ENCODE measurements at places on chromosomes 11 and 22.

DNA sequence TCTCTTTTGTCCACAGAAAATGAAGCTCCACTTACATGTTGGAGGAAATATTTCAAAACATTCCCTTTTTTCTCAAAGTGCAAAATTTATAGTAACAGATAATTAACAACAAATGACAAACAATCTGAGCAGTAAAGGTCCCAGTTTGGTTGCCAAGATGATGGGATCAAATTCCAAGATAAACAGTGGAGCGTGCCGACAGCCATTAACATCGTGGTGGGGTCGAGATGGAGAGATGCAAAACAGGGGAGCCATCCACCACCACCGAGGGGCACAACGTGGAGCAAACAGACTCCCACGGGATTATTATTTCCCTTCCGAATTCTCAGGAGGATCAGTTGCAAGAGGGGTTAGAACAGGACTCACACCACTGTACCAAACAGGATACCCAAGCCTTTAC lies 17.2 kb downstream of the MPPED2 start:
- DNase-seq: no peak

DNA sequence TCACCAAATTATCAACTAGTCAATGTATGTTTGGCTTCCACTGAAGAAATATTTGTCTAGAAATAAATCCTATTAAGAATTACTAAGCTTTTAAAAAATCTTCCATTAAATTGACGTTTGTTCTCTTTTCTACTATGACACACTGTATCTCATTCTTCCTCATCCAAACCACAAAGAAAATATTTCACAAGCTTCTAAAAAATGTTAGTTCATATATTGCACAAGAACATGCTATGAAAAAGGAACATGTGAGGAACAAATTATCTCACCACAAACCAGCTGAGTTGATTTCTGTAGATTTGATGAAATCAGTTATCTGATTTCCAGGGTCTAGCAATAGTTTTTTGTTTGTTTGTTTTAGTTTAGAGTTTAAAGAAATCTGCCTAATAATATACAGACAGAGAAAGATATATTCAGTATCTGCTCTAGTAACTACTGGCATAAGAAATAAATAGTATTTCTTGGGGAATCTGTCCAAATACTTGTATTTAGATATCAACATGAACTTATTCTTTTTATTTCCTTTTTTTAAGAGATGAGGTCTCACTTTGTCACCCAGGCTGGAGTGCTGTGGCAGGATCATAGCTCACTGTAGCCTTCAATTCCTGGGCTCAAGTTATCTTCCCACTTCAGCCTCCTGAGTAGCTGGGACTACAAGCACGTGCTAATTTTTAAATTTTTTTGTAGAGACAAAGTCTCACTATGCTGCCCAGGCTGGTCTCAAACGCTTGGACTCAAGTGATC lies 161.7 kb downstream of the ATG16L2 start:
- DNase-seq: no peak

- no peak for DNase-seq
These were observed 1.2 kb upstream of the CCDC117 start for GRCh38 chr22:28771195-28771791.

- DNase-seq: no peak
These were observed 361.2 kb downstream of the MN1 start for GRCh38 chr22:27440304-27440865.

DNA sequence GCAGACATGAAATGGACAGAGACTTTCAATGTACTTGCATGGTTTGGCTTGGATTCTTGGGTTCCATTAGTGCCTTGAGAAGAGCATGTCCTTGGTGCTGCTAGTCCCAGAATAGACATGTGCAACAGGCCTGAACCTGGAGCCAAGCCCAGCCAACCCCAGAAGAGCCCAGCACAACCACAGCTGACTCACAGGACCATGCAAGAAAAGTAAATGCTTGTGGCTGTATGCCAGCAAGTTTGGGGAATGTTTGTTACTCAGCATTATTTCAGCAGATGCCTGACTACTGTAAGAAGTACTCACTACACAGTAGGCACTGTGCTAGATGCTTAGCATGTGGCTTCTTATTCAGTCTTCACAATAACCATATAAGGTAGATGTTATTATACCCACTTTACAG lies 39.2 kb upstream of the HMGXB4 start:
- DNase-seq: no peak

- no peak for DNase-seq
These were observed 681.6 kb downstream of the TBC1D22A start for GRCh38 chr22:47443836-47444745.

GRCh38 chr22:50710886-50711285 lies 27.1 kb upstream of the ACR start:
- DNase-seq: no peak

- no peak for DNase-seq
These were observed 1458.1 kb upstream of the TENM4 start for GRCh38 chr11:80898910-80899309.

GRCh38 chr11:20022363-20023081 lies 137.8 kb downstream of the DBX1 start:
- DNase-seq: peak; percentile 46

GRCh38 chr11:76823481-76824028 lies 37.2 kb upstream of the ACER3 start:
- DNase-seq: no peak

DNA sequence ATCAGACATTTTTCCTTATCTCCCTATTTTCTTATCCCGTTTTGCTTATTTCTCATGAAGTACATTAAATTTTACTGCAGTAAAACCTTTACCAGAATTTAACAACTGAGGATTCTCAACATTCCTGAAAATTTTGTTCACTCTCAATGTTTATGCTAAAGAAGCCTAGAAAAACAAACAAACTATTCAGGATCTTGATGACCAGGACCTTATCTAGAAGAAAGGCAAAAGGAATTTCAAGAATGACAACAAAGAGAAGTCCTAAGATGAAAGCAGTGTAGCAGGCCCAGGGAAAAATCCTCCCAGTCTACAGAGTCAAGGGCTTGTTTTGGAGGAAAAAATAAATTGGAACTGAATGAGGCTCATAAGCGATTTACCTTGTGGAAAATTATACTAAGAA lies 283.3 kb upstream of the ARHGAP42 start:
- DNase-seq: no peak

DNA sequence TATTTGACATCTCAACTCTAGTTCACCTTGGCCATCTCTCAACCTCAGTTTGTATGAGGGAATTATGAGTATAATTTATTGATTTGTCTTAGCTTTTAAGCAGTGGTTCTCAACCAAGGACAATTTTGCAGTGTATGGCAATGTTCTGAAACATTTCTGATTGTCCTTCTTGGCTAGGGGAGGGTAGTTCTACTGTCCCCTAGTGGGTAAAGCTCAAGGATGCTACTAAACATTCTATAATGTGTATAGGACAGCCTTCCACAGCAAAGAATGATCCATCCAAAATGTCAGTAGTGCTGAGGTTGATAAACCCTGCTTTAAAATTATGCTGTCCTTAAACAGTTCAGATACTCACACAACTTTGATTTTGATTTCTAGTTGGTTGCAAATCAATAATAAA lies 78.1 kb upstream of the ALKBH3 start:
- no peak for DNase-seq

DNA sequence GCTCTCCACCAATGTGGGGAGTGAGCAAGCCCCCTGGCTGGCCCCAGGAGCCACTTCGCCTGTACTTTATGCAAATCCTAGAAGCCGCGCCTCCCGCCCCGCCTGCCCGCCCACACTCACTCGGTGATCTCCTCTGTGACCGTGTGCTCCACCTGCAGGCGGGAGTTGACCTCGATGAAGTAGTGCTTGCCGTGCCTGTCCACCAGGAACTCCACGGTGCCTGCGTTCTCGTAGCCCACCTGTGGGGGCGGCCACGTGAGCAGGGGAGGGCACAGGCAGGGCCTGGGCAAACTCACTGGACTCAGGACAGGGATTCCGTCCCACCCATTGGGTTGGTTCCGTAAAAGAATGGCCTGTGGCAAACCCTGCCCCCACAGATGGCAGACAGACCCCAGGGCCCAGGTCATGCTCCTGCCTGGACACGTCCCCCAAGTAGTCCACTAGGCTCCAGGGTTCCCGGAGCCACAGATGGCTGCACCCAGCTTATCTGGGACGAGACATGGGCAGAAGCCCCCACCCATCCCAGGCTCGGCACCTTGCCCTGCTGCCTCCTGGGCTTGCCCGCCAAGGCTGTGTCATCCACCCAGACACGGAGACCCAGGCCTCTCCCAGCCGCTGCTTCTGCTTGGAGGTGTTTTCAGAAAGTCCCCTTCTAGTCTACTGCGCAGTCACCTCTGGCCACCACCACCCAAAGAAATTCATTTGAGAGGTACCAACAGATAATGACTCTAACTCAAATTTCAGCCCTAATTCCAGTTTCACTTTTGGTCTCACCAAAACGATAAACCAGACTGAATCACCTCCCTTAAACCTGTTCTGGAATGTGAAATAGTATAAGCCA lies 12.1 kb downstream of the LRFN4 start:
- peak; percentile 35 for DNase-seq

DNA sequence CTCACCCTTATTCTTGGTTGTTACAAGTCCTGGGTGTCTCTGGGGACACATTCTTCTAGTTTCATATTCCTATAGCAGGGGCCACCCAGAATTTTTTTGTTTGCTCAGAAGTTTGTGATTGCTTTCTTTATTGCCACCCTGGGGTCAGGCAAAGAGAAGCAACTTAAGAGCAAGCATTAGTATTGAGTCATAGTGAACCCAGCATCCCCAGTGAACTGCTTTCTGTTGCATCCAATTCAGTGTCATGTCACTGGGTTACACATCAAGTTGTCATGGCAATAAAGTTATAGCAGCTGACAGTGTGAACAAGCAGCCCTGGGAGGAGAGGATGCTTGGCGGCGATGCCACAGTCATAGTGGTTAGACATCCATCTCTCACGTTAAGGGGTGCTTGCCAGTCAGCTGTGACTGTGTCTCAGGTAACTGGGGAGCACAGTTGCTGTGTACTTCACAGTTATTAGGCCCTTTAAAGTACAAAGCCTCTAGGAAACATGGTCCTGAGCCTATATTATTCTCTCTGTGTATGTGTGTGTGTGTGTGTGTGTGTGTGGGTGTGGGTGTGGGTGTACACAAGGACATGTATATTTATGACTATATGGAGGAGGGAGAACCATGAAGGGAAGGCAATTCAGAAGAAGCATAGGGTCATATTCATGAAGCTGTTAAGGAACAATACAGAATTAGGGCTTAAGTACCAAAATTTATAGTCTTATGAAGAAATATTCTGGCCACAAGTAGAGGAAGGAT lies 52.5 kb downstream of the TRIM44 start:
- no peak for DNase-seq

DNA sequence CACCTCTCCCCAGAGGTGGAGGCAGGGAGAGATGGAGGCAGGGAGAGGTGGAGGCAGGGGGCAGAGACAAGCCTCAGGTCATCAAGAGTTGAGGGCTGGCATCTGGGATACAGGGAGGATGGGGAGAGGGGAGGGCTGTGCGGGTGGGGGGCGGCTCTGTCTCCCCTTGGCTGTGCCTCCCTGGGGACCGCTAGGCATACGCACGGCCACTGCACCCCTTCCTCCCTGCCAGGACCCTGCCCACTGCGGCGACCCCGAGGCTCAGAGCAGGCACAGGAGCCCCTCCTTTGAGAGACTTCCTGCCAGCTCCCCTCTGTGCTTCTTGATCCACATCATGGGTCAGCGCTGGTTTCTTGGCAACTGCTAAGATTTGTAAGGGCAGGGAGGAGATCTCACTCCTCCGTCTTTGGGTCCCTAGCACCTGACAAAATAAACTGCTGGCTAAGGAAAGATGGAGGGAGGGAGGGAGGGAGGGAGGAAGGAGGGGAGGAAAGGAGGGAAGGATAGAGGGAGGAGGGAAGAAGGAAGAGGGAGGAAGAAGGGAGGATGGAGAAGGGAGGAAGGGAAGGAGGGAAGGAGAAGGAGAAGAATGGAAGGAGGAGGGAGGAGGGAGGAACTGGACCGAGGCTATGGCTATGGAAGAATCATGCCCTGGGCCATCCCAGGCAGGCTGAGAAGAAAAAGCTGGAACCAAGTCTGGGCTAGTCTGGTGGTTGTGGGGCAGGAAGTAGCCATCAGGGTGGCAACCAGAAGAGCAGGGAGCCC lies 18.5 kb downstream of the PRR33 start:
- DNase-seq: no peak

DNA sequence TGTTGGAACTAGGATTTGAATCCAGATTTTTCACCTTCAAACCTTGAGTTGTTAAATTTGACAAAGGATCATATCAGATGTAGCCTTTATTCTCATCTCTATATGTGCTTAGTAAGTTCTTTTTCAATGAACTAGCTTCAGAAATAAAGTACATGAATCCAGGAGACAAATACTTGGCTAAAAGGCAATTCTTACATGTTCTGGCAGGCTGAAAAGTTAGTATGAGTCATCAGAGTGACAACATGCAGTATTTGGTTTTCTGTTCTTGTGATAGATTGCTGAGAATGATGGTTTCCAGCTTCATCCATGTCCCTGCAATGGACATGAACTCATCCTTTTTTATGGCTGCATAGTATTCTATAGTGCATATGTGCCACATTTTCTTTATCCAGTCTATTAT lies 40.4 kb downstream of the BBOX1 start:
- no peak for DNase-seq

GRCh38 chr11:16604794-16605388 lies 133.6 kb upstream of the C11orf58 start:
- no peak for DNase-seq

DNA sequence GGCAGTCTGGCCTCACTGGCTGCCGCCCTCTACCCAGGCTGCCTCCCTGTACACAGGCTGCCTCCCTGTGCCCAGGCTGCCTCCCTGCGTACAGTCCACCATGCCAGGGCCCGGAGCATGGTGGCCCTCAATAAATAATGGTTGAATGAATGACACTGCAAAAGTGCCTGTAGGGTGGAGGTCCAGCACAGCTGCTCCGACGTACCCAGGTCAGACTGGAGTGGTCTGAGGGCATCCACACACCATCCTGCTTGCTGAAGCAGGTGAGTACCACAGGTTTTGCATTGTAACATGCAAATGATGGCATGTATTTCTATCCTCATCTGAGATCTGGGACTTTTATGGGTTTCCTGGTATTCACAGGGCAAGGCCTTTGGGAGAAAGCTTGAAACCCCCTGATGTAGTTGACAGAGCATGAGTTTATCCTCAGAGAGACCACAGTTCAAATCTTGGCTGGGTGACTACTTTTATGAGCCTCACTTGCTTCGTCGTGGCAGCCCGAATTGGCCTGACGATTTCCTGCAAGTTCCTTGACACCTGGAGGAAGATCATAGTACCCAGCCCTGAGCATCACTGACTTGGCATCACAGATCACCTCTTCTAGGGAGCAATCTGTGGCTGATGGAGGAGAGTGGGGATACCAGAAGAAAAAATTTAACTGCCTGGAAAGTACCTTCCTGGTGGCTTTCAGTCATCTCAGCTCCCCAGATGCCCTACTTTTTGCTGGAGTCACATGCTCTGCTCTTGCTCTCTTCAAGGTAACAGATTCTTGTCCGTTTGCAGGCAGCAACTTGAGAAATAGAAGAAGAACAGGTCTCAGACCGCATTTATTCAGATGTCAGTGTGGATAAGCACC lies 16.0 kb upstream of the CYB5R3 start:
- DNase-seq: no peak

DNA sequence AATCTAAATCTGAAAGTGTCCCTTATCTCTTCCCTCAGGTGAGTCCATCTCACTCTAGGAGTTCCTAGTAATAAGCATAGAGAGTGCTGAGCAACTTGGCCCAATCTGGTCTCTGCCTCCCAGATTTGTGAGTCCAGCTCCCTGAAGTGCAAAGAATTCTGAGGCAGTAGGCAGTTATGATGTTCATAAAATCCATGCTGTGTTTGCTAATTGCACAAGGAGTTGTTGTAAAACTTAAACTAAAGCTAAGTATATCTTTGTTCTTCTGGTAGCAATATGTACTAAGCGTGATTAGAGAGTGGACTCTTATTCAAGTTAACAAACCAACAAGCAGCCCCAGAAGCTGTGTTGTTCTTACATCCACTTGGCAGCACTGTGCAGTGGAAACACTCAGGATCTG lies 7.6 kb upstream of the PTH start:
- DNase-seq: no peak

- no peak for DNase-seq
These were observed 26.4 kb downstream of the SCN4B start for GRCh38 chr11:118126082-118126838.
